ENCODE measurements at places on chromosomes 7 and 10. TPM values are rescaled to one million over a fixed set of nuclear protein-coding genes. Genes with fewer than 3 reads are reported as not detected.

GCK gene
- 3.2 TPM for polyA plus RNA-seq

TM9SF3 gene
- 154 TPM for polyA plus RNA-seq

CPA4 gene
- 0.39 TPM for polyA plus RNA-seq

ZPBP gene
- polyA plus RNA-seq, result not detected

CYP3A4 gene
- polyA plus RNA-seq, result 0.17 TPM

C10orf53 gene
- not detected for polyA plus RNA-seq

SORCS1 gene
- 0.38 TPM for polyA plus RNA-seq

PNLIPRP1 gene
- polyA plus RNA-seq, result not detected

SVIL gene
- 49.6 TPM for polyA plus RNA-seq

H2BK1 gene
- not detected for polyA plus RNA-seq

AKR1C8 gene
- not detected for polyA plus RNA-seq

CEP55 gene
- polyA plus RNA-seq, result 31.3 TPM

UNCX gene
- polyA plus RNA-seq, result not detected

ASB4 gene
- polyA plus RNA-seq, result 0.60 TPM

SUN3 gene
- polyA plus RNA-seq, result 0.29 TPM

CPEB3 gene
- 3.3 TPM for polyA plus RNA-seq

FBXL13 gene
- 4.5 TPM for polyA plus RNA-seq

DDC gene
- 17.6 TPM for polyA plus RNA-seq

TMEM225B gene
- 1.4 TPM for polyA plus RNA-seq

SORBS1 gene
- polyA plus RNA-seq, result 33.8 TPM

NPY4R2 gene
- not detected for polyA plus RNA-seq

GOT1 gene
- polyA plus RNA-seq, result 32.5 TPM

IL6 gene
- 4.9 TPM for polyA plus RNA-seq

OR6V1 gene
- polyA plus RNA-seq, result not detected

ZNF394 gene
- 17.8 TPM for polyA plus RNA-seq

NUTM2E gene
- 0.76 TPM for polyA plus RNA-seq

LOXL4 gene
- polyA plus RNA-seq, result 5.2 TPM

GRM3 gene
- 0.20 TPM for polyA plus RNA-seq

ERCC6 gene
- polyA plus RNA-seq, result 26.6 TPM

GIGYF1 gene
- polyA plus RNA-seq, result 57.7 TPM

SLC26A3 gene
- polyA plus RNA-seq, result 0.04 TPM

GDF2 gene
- polyA plus RNA-seq, result 0.38 TPM

ABCB1 gene
- 1.1 TPM for polyA plus RNA-seq

PRPS1L1 gene
- polyA plus RNA-seq, result not detected

AGR2 gene
- 107 TPM for polyA plus RNA-seq

AQP1 gene
- 153 TPM for polyA plus RNA-seq

GPR146 gene
- 7.9 TPM for polyA plus RNA-seq

CCDC172 gene
- not detected for polyA plus RNA-seq

DLX6 gene
- 0.14 TPM for polyA plus RNA-seq

BICC1 gene
- polyA plus RNA-seq, result 34.1 TPM

CDNF gene
- 3.0 TPM for polyA plus RNA-seq

CAPZA2 gene
- polyA plus RNA-seq, result 163 TPM

PPIF gene
- polyA plus RNA-seq, result 35.4 TPM

PCGF6 gene
- polyA plus RNA-seq, result 13.2 TPM

RBP3 gene
- polyA plus RNA-seq, result not detected

AKR1C4 gene
- polyA plus RNA-seq, result not detected

FAM25A gene
- not detected for polyA plus RNA-seq

IDI2 gene
- polyA plus RNA-seq, result 0.24 TPM

APBB1IP gene
- 2.3 TPM for polyA plus RNA-seq

SLC16A12 gene
- polyA plus RNA-seq, result 0.99 TPM

ABLIM1 gene
- polyA plus RNA-seq, result 71.7 TPM

MMRN2 gene
- polyA plus RNA-seq, result 31.2 TPM

TEX47 gene
- not detected for polyA plus RNA-seq

MRLN gene
- polyA plus RNA-seq, result 0.67 TPM

GHRHR gene
- 0.51 TPM for polyA plus RNA-seq

ODAD2 gene
- 3.0 TPM for polyA plus RNA-seq

THSD7A gene
- polyA plus RNA-seq, result 18.4 TPM

RBP4 gene
- 2.6 TPM for polyA plus RNA-seq

AGAP3 gene
- 103 TPM for polyA plus RNA-seq
